ENCODE measurements at places on chromosomes 7 and 10.

- no peak for DNase-seq
These were observed 49.6 kb upstream of the BTRC start for GRCh38 chr10:101304316-101304715.

DNA sequence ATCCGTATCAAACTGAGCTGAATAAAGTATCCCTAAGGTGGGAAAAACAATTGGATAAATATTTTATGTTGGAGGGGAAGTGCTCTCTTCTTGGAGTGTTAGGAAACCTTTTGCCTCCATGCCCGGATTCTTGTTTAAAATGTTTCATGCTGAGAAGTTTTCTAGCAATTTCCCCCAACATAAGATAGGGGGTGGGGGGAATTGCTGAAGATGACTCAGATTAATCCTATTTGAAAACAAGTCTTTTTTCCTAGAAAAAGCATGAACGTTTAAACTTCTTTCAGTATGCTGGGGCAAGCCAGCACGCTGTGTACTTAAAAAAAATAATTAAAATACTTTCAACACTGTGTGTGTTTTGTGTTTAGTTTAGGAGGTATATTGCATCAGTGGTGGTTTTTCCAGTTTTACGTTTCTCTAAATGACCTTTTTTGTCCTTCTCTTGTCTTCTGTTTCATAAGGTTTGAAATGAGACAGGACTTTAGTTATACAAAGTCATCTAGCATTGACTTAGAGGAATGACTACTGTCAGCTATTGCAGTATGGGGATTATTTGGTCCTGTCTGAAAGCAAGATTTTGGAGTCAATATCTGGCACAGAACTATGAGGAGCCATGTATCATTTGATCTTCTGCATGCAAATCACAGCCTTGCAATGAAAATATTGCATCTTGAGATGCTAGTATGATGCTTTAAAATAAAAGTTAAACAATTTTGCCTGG lies 295.9 kb downstream of the GATA3 start:
- DNase-seq, result no peak

- DNase-seq, result no peak
These were observed 4.2 kb downstream of the FGFR2 start for GRCh38 chr10:121594076-121594475.

DNA sequence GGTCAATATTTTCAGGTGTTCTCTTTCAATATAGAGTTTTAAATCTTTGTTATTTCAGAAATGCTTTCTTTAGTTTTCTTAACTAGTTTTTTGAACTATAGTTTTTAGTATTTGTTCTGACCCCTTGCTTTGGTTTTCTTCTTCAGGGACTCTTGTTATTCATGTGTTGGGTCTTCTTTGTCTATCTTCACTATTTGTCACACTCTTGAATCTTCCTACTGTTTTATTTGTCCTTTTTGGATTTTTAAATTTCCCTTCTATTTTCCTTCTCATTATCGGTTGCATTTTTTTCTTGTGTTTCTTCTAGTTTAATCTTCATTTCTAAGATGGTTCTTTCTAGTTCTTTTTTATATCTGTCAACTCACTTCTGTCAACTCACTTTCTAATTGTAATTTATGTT lies 37.1 kb upstream of the PRKAG2 start:
- DNase-seq, result no peak

DNA sequence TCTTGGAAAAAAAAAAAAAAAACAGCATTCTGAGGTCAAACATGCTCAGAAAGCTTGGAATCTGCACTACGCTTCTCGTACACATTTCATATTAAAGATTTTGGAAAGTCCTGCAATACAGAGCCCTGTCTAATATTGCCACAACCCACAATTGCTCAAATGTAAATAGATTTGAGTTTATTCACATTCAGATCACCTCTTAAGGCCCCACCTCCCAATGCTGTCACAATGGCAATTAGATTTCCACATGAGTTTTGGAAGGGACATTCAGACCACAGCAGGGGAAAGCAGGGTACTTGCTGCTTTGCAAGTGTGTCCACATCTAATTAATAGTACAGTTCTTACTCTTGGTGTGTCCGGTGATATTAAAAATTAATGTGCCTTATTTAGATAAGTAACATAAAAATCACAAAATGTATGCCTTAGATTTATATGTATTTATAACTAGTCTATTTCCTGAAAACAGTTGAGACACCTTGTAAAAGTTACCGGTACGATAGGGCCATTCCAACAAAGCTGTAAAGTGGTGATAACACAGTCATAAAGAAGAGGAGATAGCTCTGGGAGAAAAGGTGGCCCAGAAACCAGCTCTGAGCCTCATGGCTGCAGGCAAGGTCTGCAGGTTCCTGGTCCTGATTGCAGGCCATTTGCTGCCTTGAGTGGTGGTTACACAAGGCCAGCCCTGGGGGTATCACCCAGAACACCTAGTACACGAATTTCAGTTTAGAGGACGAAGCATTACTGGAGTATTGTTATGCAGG lies 27.9 kb downstream of the EGFR start:
- DNase-seq, result no peak

DNA sequence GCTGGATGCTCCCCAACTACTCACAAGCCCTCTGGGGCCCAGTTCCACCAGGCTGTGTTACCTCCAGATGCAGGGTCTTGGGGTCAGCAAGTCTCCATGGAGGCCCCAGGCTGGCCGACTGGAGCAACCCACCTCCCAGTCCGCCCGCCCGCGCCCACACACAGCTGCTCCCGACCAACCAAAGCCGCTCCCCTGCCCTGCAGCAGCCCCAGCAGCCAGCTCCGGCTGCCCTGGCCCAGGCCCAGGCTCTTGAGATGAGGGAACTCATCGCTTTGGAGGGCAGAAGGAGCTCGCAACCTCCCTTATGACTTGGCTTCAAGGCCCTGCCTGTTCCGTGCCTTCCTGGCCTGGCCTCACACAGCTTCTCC lies 47.2 kb downstream of the LRRC20 start:
- DNase-seq, result no peak

GRCh38 chr10:50624866-50625501 lies 1.2 kb upstream of the SGMS1 start:
- peak; percentile 50 for DNase-seq

GRCh38 chr10:79411546-79412495 lies 33.6 kb downstream of the ZCCHC24 start:
- no peak for DNase-seq

GRCh38 chr7:126780993-126781392 lies 471.7 kb downstream of the GRM8 start:
- no peak for DNase-seq

DNA sequence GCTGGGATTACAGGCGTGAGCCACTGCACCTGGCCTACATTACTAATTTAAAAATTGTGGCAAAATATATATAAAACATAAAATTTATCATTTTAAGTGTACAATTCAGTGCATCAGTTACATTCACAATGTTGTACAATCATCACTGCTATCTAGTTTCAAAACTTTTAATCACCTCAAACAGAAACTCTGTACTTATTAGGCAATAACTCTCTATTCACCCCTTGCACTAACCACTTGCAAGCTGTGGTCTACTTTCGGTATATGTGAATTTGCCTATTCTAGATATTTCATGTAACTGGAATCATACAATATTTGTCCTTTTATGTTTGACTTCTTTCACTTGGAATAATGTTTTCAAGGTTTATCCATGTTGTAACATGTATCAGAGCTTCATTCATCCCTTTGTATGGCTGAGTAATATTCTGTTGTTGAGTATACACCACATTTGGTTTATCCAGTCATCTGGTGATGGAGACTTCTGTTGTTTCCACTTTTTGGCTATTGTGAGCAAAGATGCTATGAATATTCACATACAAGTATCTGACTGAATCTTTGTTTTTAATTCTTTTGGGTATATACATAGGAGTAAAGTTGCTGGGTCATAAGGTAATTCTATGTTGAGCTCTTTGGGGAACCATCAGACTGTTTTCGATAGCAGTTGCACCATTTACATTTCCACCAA lies 14.3 kb upstream of the ELOVL3 start:
- no peak for DNase-seq

- no peak for DNase-seq
These were observed 203.4 kb downstream of the SLC25A13 start for GRCh38 chr7:96118449-96119001.

DNA sequence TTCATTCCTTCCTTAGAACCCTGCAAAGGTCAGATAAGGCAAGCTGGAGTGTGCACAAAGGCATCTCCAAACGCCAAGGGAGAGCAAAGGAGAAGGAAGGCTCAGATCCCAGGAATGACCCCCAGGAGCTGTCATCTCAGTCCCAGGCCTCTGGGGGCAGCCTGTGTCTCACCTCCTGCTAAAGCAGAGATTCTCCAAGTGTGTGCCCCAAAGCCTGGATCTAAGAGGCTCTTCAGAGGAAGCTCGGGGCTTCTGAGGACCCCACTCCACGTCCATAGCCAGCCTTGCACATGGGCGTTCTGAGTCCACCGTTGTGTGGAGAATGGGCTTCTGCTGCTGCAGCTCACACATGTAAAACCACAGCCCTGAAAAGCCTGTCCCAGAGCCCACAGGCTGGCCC lies 5.1 kb upstream of the GRID1 start:
- DNase-seq, result no peak

DNA sequence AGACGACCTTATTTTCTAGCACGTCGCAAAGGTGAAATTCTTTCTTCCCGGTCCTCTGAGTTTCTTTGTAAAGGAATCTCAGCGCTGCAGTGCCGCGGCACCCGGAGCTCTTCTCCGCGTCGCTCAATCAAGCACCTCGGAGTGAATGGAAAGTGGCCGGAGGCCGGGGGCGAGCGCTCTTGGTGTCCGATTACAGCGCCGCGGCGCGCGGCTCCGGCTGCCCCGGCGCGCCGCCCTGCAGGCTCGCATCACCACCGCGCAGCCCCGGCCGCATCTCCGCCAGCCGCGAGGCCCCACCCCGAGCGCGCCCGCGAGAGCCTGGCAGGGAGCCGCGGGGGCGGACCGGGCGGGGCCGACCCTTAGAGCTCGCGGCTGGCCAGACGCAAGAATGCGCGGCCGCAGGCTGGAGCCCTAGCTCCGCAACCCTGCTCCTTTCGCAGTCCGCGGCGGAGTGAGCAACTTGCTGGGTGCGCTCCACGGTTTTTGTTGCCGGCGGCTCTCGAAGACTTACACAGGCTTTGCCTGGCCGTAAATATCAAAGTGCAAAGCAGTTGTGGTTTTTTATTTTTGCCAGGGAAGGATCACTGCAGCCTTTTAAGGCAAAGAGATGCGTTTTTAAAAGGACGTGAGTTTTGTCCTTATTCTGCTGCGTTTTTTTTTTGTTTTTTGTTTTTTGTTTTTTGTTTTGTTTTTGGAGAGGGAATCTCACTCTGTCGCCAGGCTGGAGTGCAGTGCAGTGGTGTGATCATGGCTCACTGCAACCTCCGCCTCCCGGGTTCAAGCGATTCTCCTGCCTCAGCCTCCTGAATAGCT lies at the start of gene SEMA3C:
Gene SEMA3C (minus strand): TSS at position 143 of the 813 bp plus-strand sequence. CDS start 2,270 bp downstream, outside the sequence.
- DNase-seq, result no peak

DNA sequence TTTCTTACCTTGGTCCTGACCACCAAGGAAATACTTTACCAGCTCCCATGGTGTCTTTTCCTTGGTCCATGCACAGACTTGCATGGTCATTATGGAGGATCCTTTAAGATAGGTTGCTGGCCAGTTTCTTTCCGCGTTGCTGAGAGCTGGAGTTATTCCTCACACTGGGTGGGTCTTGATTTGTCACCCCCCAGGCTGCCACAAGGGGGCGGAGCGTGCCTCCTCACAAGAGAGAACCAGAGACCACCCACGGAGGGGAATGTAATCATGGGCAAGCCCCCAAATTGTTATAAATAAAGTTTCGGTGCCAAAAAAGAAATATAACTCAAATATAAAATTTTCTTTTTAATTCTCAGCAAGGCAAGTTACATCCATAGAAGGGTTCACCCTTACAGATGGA lies 10.5 kb upstream of the TRIM24 start:
- DNase-seq, result peak; percentile 30

- DNase-seq, result no peak
These were observed 44.1 kb downstream of the BAMBI start for GRCh38 chr10:28721318-28721951.

DNA sequence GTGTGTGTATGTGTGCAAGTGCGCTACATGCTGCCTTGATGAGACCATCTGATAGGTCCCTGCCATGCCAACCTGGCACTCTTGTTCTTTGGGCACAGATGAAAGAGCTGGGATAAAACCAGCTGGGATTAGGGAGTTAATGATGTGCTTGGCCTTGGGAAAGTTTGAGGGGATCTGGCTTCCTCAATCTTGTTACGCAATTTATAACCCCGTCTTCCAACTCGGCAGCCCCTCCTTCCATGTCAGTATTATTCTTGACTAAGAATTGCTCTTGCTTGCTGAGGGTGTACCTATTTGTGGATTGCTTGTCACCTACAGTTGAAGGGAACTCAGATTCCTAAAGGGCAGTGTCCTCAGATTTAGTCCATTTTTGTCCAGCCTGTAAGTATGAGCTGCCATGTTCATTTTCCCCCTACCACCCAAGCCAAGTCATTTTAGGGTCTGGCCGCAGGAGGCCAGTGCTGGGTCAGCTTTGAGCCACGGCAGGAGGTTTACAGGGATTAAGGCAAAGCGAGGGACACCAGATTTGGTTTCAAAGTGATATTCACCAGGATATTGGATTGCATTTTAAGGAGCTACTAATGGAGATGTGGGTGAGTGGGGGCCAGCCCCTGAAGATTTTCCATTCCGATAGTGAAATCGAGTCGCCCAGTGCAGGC lies 34.1 kb upstream of the KCNMA1 start:
- no peak for DNase-seq

DNA sequence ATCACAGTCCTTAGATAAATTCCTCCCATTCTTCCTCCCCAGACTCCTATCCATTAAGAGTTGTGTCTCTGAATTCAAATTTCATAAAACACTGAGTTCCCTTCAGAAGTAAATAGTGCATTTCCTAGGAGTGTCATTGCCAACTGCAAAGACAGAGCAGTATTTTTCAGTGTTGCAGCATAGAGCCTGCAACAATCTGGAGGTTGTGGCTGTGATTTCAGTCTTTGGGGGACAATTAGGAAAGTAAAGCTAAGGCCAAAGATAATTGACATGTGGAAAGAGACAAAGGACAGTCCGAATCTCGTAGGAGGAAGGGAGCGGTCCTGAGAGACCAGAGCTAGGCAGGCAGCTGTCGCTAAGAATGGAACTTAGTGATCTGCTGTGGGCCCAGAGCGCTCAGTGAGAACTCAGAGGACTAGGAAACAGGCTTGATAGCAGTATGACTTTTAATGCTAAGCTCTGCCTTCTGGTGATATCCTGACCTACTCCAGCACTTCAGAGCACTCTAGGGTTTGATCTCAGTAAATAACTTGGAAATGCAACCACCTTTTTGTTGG lies 46.2 kb downstream of the PRPF18 start:
- no peak for DNase-seq

DNA sequence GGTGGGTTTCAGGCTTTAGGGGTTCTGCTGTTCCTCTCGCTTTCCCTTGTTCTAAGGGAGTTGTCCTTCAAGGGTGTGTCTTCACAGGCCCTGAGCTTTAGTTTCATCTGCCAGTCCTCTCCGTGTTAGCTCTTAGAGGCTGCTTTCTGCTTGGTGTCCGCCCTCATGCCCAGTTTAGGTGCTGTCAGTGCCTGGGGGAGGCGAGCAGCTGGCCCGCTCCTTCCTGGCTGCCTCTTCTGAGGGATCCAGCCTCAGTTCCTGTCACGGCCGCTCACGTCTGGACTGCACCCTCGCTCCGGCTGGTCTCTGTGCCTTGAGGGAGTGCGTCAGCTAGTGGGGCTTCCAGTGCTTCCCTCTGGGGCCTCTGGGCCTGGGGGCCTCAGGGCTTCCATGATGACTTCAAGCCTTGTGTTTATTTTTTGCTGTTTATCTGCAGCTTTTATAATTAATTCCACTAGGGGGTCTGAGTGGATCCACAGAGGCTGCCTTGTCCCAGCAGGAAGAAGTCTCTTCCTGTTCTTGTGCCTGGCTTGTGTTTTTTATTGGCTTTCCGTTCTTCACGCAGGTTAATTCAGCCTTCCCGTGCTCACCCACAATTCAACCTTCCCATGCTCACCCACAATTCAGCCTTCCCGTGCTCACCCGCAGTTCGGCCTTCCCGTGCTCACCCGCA lies 33.0 kb downstream of the WDR37 start:
- DNase-seq, result no peak
